Thoracic aorta endothelial cell (primary cell): ENCODE measurements at places on chromosomes 16 and 17. TPM values are rescaled to one million over a fixed set of nuclear protein-coding genes. Genes with fewer than 3 reads are reported as not detected.

FAAP100 gene
- 26.3 and 28.3 TPM in 2 replicates for total RNA-seq

TMEM88 gene
- 6.5 and 32.5 TPM in 2 replicates for total RNA-seq

MT4 gene
- not detected in 2 replicates for total RNA-seq

PPY gene
- total RNA-seq: not detected in 2 replicates

RNF157 gene
- 0.22 and 0.93 TPM in 2 replicates for total RNA-seq

PPM1E gene
- total RNA-seq: under 0.01 TPM in 2 replicates

HSD17B2 gene
- total RNA-seq: 0.27 and 1.2 TPM in 2 replicates

C17orf67 gene
- 1.6 TPM in 2 replicates for total RNA-seq

SLC6A4 gene
- 0.13 TPM in 1 of 2 replicates, not detected in the other for total RNA-seq

RAB34 gene
- 24.9 and 96.6 TPM in 2 replicates for total RNA-seq

SUZ12 gene
- total RNA-seq: 50.3 and 64.4 TPM in 2 replicates

NXPH3 gene
- 0.53 and 0.72 TPM in 2 replicates for total RNA-seq

VKORC1 gene
- total RNA-seq: 65.3 and 77.1 TPM in 2 replicates

SLC5A11 gene
- total RNA-seq: 0.07 TPM in 1 of 2 replicates, not detected in the other
